ENCODE measurements at places on chromosomes 13 and 19. TPM values are rescaled to one million over a fixed set of nuclear protein-coding genes. Genes with fewer than 3 reads are reported as not detected.

GRCh38 chr13:27770809-27771208 is 21.5 kb upstream of the GSX1 start:
- peak; percentile 70 for DNase-seq

DNA sequence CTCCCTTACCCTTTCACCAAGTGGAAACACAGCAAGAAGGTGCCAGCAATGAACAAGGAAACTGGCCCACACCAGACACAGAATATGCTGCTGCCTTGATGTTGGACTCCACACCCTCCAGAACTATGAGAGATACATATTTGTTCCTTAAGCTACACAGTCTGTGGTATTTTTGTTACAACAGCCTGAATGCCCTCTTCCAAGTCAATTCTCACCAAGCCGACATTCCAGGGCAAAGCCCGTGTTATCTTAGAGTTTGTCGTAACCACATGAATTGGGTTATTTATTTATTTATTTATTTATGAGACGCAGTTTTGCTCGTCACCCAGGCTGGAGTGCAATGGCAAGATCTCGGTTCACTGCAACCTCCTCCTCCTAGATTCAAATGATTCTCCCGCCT is 14.9 kb downstream of the FGF21 start:
- DNase-seq, result no peak

- DNase-seq, result no peak
Observed at GRCh38 chr19:32877323-32877912, 7.9 kb upstream of the SLC7A9 start.

- DNase-seq, result peak; percentile 33
Observed at GRCh38 chr13:32443111-32443510, 15.2 kb upstream of the N4BP2L1 start.

Gene PPP1R15A
- 26.3 TPM for total RNA-seq

Gene PPM1N
- 1.9 TPM for total RNA-seq

Gene CCDC169
- 1.9 TPM for total RNA-seq
